Cortex of kidney (tissue), 1 donor: ENCODE measurements at places on chromosomes 5 and 9.

GRCh38 chr5:2019716-2020115, 137.0 kb upstream of the IRX4 start:
- DNase-seq = no peak

GRCh38 chr9:99249619-99250018, 27.5 kb downstream of the SEC61B start:
- no peak for DNase-seq

GRCh38 chr9:30771163-30771708, 1613.2 kb upstream of the ACO1 start:
- no peak for DNase-seq

GRCh38 chr5:138953387-138954256, 78.5 kb upstream of the LRRTM2 start:
- DNase-seq = no peak

GRCh38 chr9:89388084-89388867, 70.0 kb downstream of the SECISBP2 start:
- no peak for DNase-seq

DNA sequence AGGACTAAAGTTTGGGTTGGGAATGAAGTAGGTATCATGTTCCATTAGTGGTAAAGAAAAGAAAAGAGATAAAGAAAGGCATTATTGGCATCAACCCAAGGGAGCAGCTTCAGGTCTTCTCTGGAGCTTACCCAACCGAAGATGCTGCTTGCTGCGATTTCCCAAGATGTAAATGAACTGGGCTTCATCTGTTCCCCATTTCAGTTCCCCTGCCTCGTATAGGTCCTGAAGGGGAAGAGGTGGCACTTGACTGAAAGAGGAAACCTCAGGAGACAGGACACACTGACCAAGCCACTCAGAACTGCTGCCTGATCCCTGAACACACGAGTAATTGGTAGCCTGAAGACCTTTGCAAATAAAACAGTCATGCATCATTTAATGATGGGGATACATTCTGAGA, 24.6 kb downstream of the ANXA6 start:
- no peak for DNase-seq

DNA sequence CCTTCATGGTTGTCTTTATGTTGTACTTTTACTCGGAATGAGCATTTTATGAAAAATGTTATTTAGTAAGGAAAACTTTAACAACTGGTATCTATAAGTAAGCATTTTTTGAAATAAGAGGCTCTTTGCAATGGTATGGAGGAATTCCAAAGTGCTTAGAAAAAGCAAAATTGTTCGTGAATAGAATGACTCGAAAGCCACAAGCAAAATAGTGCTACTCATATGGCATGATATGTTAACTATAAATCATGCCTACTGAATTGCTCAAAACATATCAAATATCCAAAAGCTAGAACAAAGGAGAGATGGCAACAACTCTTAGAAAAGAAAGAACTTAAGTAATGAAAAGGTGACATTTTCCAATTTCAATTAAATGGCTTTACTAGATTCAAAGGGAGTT, 216.3 kb downstream of the KIAA0825 start:
- no peak for DNase-seq

GRCh38 chr9:93593144-93593658, 16.8 kb downstream of the PHF2 start:
- DNase-seq = no peak

DNA sequence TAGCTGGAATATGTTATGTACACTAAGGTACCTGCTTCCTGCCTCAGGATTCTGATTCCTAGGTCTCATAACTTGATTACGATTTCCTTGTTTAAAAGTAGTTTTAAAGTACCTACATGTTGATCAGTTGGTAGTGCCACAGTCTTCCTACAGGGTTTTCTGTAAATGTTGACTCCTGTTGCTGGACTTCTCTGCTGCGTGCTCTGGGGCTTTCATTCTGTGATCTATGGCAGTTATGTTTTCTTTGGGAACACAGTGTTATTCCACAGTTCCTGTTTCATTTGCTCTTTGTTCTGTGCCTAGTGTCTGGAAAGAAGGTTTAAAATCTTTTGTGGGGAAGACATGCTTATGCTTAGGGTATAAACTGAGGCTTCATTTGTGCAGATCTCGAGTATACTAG, 343.5 kb downstream of the PLK2 start:
- no peak for DNase-seq

- no peak for DNase-seq
Measured at GRCh38 chr9:126745574-126746411, 59.0 kb upstream of the ZBTB43 start.

- no peak for DNase-seq
Measured at GRCh38 chr9:17057729-17058128, 77.1 kb upstream of the CNTLN start.

DNA sequence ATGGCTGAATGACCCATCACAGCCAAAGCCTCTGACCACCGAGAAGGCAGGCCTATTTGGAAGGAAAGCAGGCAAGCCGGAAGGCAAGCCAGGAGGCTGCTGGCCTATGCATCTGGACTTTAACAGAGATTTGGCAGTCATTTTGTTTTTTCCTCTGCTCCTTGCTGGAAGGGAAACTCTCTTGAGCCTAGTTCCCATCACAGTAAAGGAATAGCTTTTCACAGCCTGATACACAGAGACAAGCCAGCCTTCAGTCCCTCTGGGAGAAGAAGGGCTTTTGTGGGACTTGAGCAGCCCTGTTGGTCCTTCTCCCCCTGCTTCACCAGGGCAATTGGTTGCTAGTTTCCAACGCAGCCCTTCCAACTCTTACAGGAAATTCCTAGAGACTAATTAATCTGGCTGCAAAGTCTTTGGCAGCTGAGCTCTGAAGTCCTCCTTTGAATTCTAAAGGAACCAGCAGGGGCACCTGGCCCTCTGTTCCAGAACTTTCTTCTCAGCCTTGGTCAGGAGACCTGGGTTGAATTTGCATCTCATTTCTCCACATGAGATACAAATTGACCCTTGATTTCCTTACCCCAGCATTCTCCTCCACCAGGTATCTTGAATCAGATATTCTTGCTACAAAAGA, 157.3 kb upstream of the EPB41L4A start:
- no peak for DNase-seq

DNA sequence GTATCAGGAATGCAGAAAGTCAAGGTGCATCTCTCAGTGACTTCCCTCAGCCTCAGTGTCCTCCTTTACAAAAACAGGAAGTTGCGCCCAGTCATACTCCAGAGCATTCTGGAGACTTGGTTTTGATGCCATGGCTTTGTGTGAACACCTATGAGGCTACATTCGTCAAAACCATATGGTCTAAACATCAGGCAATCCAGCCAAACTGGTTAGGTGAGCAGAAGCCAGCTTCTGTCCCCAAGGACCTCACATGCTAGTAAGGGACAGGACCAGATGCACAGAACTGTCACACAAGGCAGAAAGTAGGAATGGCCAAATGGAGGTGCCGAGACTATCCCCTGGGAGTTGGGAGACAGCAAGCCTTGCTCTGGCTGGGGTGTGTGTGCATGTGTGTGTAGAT, 217.2 kb downstream of the MELK start:
- DNase-seq = no peak

GRCh38 chr5:106174903-106175302, 1495.8 kb downstream of the EFNA5 start:
- no peak for DNase-seq

GRCh38 chr5:110288766-110289511, 437.5 kb downstream of the TMEM232 start:
- no peak for DNase-seq

- DNase-seq = no peak
Measured at GRCh38 chr5:86786955-86787354, 169.2 kb downstream of the COX7C start.

GRCh38 chr5:122101636-122102285, 23.7 kb upstream of the LOX start:
- no peak for DNase-seq

- no peak for DNase-seq
Measured at GRCh38 chr5:64637837-64638443, 52.4 kb upstream of the SHISAL2B start.

- no peak for DNase-seq
Measured at GRCh38 chr9:84139296-84140070, 158.9 kb downstream of the RMI1 start.

DNA sequence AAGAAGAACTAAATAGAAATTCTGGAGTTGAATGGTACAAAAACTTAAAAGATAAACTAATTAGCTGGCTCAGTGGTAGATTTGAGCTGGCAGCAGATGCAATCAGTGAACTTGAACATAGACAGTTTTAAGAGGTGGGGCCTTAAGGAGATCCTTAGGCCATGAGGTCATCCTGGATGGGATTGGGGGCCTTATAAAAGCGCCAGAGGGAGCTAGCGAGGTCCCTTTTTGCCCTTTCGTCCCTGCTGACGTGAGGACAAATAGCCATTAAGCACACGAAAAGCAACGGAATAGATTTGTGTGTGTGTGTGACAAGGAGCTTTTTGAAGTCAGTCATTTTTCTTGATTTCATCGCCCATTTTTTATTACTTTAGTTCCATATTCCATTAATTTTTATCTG, 83.3 kb downstream of the ZNF354C start:
- no peak for DNase-seq

- DNase-seq = no peak
Measured at GRCh38 chr5:60598424-60598823, 101.5 kb downstream of the DEPDC1B start.

DNA sequence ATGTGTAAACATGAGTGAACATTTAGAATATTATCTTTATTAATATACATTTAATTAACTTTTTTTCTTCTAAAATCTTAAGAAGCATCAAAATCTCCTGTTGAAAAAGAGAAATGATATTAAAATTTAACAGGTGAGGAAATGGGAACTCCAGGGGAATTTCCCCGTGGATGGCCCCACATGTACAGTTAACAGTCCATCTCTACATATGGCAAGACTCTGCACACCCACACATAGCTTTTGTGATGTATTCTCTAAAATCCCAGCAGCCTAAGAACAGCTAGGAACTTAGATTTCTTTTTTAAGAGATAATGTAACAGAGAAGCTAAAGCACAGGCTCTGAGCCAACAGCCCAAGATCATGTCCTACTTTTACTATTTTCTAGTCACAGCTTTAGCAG, 556.3 kb upstream of the RGMB start:
- DNase-seq = no peak

DNA sequence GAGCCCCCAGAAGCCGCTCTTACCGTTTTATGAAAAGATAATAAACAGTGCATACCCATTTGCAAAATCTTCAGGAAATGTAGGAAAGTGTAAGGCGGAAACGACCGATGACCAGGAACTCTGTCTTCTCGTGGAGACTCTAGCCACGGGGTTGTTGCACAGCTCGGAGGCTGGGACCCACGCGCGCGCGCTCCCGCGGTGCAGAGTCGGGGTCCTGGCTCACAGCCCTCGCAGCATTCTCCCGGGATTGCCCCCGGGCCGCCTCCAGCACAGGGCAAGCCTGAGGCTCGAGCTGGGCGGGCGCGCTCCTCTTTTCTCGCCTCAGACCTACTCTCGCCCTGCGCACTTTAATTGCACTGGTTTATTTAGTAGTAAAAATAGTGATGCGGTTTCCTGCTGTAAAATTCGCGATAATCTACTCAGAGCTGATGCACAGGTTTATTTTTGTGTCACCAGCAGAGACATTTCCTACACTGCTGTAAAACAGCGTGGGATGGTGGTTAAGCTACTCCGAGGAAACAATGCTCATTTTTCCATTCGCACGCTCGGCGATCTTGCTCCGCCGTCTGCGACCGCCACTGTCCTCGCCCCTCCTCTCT, 15.5 kb downstream of the TRIM7 start:
- no peak for DNase-seq

- DNase-seq = no peak
Measured at GRCh38 chr5:36613241-36613640, 6.8 kb downstream of the SLC1A3 start.

- DNase-seq = no peak
Measured at GRCh38 chr5:38728029-38728428, 117.8 kb upstream of the OSMR start.

- no peak for DNase-seq
Measured at GRCh38 chr5:148801682-148802276, 24.6 kb upstream of the ADRB2 start.

- DNase-seq = no peak
Measured at GRCh38 chr9:116103976-116104820, 49.4 kb upstream of the PAPPA start.

DNA sequence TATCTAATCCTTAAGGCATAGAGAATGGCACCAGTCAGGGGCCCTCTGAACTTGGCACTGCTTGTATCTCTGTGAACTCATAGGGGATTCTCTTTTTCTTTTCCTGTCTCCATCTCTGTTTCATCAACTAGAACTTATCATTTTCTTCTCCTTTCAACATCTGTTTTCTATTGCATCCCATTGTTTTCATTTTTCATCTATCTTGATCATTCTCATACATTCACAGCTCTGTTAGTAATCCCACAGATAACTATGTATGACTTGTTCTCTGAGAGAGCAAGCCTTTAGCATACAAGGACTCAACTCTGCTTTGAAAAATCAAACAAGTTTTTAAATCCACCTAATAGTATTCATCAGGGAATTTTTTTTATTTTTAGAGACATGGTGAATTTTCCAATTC, 264.3 kb downstream of the ARRDC3 start:
- DNase-seq = no peak

GRCh38 chr5:132747616-132748440, 602 bp downstream of the CCNI2 start:
- no peak for DNase-seq

- no peak for DNase-seq
Measured at GRCh38 chr5:180820788-180821321, 18.2 kb upstream of the MGAT1 start.

DNA sequence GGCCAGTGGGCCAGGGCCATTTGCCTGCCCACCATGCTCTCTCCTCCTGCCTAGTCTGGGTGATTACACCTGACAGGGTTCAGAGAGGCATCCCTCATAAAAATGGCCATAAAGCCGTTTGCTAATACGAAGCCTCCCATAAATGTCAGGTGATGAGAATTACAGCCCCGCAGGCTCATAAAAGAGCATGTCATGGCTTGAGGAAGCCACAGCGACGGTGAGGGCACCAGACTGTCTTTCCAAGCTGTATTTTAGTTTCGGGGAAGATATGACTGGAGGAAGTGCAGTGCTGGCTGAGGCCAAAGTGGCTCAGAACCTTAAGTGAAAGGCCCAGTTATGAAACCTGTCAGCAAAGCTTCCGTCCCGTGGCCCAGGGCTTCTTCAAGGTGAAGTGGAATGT, 18.5 kb upstream of the TCERG1 start:
- no peak for DNase-seq

GRCh38 chr9:19642256-19642655, 146.6 kb downstream of the SLC24A2 start:
- no peak for DNase-seq

GRCh38 chr9:35651956-35652828, 1.5 kb upstream of the SIT1 start:
- no peak for DNase-seq
